ENCODE measurements at places on chromosomes 5 and 9. TPM values are rescaled to one million over a fixed set of nuclear protein-coding genes. Genes with fewer than 3 reads are reported as not detected.

Gene PCDHGB7
- 9.2 TPM for total RNA-seq

Gene CNTNAP3B
- total RNA-seq = 33.0 TPM

Gene GAPVD1
- total RNA-seq = 58.9 TPM

- no peak for DNase-seq
These were observed 5.0 kb downstream of the MTMR12 start for GRCh38 chr5:32307769-32308194.

- no peak for DNase-seq
These were observed 13.3 kb upstream of the KCNMB1 start for GRCh38 chr5:170402508-170402907.

- no peak for DNase-seq
These were observed 86.3 kb upstream of the SLC12A2 start for GRCh38 chr5:127997201-127997704.

DNA sequence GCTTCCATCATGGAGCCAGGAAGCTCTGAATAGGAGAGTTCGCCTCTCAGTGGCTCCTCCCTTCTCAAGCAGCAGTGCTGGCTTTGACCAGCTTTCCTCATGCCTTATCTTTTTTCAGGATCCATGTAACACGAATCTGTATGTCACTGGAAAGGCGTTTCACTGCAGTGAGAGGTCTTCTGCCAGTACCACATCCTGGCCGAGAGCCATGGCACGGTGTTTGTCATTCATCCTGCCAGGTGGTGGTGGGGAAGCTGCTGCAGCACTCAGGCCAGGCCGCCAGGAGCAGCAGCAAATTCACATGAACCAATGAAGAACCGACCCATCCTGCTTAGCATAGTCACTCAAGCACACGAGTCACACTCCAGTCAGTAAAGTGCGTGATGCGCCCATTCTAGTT lies 179.0 kb downstream of the FANCC start:
- DNase-seq = no peak

DNA sequence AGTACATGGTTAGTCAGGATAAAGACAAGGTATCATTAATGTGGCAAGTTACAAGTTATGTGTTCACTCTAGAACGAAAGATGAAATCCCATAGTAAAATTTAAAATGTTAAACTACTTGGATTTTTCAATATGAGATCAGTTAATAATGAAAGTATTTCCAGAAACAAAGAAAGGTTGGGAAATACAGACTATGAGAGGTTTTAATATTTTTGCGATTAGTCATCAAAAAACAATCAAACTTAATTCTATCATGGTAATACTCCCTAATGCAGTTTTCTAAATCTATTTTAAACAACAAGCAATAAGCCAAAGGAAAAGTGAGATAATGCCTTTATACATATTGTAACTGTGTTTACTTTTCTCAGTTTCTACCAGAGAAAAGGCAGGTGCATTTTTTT lies 10.6 kb downstream of the CDH12 start:
- no peak for DNase-seq

GRCh38 chr5:180194410-180195345 lies 14.3 kb downstream of the RASGEF1C start:
- DNase-seq = peak; percentile 57

DNA sequence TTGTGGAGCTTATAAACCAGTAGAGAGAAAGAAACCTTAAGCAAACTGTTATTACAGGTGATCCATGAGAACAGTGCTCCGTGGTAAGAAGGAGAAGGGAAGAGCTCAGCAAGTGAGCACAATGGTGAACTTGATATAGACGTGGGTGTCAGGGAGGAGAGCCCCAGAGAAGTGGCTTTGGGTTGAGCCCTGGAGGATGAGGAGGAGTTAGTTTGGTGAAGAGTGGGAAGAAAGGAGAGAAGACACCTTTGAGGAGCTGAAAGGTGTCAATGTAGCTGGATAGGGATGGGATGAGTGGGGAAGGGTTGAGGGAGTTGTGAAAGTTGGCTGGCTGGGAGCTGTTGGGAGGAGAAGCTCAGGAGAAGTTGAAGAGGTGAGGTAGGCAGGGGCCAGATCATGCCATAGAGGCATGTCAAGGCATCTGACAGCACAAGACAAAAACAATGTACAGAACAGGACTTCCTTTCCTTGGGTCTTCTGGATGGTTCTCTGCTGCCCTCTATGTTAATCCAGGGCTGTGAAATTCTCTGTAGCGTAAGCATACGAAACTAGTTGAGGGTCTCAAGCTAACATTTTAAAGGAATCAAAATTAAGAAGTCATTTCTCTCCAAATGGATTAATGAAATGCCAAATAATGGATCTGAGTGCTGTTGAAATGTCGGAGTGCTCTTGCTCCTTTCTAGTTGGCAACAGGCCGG lies 501.9 kb downstream of the KDM4C start:
- no peak for DNase-seq

- DNase-seq = peak; percentile 56
These were observed 32.1 kb upstream of the POMT1 start for GRCh38 chr9:131470581-131470991.

- DNase-seq = no peak
These were observed 127.1 kb downstream of the ZNF354C start for GRCh38 chr5:179187229-179187678.

- DNase-seq = no peak
These were observed 23.2 kb downstream of the TSPAN17 start for GRCh38 chr5:176670449-176670848.

DNA sequence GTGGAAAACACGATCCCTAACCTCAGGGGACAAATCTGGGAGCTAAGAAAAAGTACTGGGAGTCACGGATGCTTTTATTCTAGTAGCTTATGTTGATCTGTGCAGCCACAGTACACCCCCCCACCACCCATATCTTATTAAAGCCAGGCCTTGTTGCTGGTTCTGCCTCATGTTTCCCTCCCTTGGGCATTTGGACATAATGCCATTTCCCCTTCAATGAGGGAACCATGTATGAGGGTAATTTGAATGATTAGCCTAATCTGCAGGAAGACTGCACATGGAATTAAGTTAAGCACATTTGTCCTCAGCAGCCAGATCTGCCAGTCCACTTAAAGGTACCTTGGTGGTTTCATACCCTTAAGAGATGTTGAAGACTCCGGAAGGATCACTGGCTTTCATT lies 102.0 kb downstream of the ARHGAP26 start:
- no peak for DNase-seq

GRCh38 chr5:117454716-117455212 lies 880.1 kb upstream of the SEMA6A start:
- no peak for DNase-seq

DNA sequence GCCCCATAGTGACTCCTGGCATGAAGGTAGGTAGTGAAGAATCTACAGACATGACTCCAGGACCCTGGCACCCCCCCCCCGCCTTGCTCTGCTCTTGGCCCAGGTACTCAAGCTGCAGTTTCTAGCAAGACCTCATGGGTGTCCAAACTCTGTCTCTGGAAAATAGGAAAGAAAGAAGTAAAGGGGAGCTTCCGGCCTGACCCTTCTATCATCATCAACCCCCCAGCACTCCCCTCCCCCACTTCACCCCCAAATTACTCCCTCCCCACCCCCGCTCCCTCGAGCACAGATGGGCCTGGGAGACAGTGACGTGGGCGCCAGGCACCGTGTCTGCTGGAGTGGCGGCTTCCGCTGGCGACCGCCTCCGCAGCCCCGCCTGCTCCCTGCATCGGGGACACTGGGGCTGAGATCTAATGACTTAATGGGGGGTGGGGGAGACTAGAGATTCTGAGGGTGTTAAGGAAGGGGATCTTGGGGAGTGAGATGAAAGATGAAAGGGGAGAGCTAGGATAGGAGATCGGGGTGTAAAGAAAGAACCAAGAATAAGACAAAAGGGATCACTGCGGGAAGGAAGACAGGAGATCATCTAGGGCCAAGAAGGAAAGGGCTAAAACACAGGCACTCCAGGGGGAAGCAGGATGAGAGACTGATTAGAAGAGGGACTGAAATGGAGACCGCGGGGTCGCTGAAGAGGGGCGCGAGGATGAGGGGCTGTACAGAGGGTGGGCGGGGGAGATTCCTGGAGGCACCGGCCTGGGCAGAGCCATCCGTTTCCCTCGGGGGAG lies 1.1 kb upstream of the DNAJB5 start:
- no peak for DNase-seq

DNA sequence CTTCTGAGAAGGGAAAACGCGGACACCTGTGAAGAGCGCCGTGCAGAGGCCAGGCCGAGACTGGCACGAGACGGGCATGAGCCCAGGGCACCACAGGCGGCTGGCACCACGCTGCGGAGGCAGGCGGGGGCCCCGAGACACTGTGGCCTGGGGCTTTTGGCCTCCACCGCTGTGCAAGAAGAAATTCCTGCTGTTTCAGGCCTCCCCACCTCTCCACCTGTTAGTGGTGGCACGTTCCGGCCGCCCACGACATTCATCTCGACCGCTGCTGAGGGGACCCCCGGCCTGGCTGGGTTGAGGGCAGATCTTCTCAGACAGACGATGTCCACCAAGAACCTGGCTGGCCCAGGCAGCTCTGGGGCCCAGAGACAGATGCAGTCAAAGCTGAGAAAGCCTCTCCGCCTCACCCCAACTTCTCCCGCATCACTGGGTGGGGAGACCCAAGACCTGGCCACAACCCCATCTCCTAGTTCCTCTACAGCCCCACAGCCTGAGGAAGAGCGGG lies 11.5 kb downstream of the NACC2 start:
- DNase-seq = peak; percentile 43
